ENCODE measurements at places on chromosomes 3 and 15.

- no peak for DNase-seq
Measured at GRCh38 chr3:126397610-126398422, 3.1 kb downstream of the CFAP100 start.

DNA sequence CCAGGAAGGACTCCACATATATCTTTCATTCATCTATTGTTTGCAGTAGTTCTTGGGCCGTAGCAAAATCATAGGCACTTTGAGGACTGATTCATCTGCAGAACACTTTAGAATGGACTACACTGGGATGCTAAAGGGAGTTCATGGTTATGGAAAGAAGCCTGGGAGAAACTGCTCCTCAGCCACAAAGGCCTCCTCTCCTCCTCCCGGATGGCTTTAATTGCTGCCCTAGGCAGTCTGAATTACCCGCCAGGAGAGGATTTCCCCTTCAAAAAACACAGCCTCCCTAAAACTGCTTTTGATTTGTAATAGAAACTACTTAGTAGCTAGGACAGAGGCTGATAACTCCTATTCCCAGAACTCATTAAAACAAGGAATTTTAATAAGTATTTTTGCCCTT, 4.6 kb downstream of the TMEM266 start:
- no peak for DNase-seq

GRCh38 chr3:41334426-41334825, 135.1 kb downstream of the CTNNB1 start:
- no peak for DNase-seq

- DNase-seq: no peak
Measured at GRCh38 chr3:160260587-160261270, 35.5 kb downstream of the C3orf80 start.

DNA sequence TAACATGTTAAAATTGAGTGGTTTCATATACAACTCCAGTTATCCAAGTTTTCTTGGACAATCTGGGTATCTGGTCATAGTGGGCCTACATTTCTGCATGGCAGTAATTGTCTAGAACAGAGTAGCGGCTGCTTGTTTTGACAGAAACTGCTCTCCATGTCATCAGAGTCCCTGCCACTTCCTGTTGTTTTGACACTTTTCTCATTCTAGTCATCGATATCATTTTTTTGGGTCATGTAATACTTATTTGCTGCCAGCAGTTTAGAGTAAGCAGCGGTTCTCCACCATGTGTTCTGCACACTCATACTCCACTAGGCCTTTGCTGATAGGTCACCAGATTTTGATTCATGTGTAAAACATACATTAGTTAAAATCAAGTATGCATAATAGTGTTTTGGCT, 81.5 kb downstream of the SLC25A26 start:
- DNase-seq: peak; percentile 87

GRCh38 chr3:171838218-171838720, 4.9 kb upstream of the TMEM212 start:
- no peak for DNase-seq

- DNase-seq: no peak
Measured at GRCh38 chr15:74040109-74040850, 42.1 kb downstream of the GOLGA6A start.
